ENCODE measurements at places on chromosomes 7 and 10.

DNA sequence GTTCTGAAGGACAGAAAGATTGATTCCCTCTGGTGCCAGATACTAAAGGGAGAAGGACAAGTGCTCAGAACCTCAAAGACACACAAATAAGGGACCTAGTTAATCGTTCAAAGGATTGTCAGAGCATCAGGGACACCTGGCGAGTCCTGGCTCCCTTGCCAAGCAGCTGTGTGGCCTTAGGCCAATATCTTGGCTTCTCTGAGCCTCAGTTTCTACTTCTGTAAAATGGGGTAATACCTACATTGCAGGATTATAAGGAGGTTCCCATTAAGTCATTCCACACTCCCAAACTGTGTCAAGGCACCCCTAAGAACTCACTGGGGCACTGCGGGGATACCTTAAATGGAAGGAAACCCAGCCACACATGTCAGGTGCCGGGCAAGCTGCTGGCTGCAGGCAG, 29.4 kb downstream of the DRGX start:
- DNase-seq: no peak

DNA sequence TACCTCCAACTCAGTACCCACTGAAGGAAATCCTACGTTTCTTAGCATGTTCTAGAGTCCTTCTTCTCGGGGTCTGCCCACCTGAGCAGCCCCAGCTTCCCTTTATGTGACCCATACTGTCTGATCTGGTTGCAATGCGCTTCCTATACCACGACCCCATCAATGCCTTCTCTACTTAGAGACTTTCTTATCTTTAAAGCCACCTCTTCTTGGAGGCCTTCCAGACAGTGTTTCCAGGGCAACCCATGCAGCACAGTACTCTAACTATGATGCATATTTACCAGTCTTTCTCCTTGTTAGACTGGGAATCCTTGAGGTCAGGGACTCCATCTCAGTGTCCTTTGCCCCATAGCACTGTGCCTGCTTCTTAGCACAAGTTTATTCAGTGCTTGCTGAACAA, 54.5 kb upstream of the SLF2 start:
- no peak for DNase-seq

GRCh38 chr10:8439040-8439439, 384.6 kb downstream of the GATA3 start:
- no peak for DNase-seq

- DNase-seq: no peak
Observed at GRCh38 chr10:129501652-129502436, 34.8 kb downstream of the MGMT start.

DNA sequence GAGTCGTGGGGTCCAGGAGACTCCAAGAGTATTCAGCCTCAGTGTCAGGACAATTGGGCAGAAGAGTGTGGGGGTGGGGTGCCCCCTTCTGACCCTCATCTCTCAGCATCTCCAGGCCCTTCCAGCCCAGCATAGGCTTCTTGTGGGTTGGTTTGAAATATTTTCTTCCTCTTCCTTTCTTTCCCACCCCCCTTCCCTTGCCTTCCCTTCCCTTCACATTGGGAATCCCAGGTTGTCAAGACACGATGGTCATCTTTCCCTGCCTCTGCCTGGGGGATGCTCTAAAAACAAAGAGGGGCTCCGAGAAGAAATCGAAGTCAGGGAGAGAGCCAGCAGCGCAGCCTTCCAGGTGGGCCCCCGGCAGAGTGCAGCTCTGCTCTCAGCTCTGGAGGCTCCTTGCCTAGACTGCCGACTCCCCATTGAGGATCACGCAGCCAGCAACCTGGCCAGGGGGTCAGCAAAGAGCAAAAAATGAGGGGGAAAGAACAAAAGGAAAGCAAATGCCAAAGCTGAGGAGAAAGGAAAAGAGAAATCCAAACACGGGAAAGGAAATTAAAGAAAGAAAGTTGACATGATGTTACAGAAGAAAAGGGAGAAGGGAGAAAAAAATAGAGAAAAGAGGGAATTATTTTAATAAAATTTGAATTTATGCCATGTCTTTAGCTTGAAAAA, 1.5 kb downstream of the PAX2 start:
- no peak for DNase-seq

- DNase-seq: no peak
Observed at GRCh38 chr7:142969183-142969582, 7.0 kb upstream of the KEL start.

DNA sequence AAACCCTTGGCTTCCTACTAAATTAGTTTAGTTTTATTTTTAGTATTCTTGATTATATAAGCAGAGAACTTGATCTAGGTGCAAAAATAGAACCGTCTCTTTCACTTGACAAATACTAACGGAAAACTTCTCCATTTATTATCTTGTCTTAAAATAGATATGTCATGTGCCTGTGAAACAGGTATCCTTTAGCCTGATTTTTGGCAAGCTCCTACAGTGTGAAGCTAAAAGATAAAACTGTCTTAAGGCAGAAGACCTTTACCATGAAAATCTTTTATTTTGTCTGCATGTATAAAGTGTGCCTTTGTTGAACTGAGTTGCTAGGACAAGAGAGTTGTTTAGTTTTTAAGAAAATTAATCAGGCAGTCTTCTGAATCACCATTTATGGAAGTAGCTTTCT, 90.6 kb downstream of the CYP51A1 start:
- DNase-seq: no peak

- DNase-seq: no peak
Observed at GRCh38 chr10:71821909-71822763, 28.9 kb downstream of the PSAP start.

All from epithelial cell of prostate (primary cell).